ENCODE measurements at places on chromosomes 16 and 17.

GRCh38 chr17:44607836-44608690 is 48.2 kb upstream of the MEIOC start:
- peak; percentile 50 for DNase-seq

- DNase-seq = peak; percentile 96
Measured at GRCh38 chr17:62870030-62870541, 62.0 kb upstream of the MARCHF10 start.

DNA sequence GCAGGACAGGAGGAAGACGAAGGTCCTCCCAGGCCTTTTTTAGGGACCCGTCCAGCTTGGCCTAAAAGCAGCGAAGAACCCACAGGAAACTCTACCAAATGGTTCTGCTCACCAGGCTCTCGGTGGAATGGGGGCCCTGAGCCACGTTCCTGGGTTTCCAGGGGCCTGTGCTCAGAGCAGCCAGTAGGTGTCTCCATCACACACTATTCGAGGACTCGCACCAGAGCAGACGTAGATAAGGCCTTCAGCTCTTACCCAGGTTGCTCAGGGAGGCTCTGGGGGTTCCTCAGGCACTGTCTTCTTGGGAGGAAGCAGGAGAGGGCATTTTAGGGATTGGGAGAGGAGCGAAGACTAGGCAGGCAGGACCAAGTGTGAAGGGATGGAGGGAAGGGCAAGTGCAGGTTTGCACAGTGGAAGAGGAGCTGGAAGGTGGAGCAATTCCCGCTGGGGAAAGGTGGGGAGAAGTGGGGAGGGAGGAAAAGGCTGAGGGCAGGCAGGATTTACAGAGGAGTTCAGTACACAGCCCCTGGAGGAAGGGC is 157.1 kb downstream of the RGS9 start:
- DNase-seq = peak; percentile 70

DNA sequence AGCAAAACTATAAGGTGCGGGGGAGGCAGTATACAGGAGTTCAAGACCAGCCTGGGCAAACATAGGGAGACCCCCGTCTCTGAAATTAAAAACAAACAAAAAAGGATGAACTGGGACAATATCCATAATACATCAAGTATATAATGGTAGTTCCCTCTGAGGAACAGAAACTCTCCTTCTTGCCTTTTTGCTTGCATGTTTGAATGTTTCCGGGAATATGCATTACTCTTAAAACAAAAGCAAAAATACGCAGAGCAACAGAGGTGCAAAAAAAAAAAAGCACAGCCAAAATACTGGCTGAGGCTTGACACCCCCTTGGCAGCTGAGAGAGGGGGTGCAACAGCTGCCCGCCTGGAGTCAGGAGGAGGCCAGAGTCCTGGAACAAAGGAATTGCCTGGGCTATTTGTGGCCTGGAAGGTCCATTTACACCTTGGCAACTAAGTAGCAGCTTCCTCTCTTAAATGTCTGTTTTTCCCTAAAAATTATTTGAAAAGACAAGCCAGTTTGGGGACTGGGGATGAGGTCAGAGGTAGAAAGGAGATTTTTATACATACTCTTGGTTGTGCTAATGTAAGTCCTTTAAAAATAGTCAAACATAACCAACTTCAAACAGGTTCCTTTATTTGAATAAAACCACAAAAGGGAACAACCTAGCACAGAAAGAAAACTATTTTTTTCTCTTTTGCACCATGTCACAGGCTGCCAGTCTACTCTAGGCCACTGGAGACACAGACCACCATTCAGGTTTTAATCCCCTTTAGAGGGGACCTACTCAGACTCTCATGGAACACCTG is 19.5 kb downstream of the USP7 start:
- DNase-seq = no peak

GRCh38 chr16:80612461-80613017 is 71.7 kb downstream of the DYNLRB2 start:
- DNase-seq = no peak

DNA sequence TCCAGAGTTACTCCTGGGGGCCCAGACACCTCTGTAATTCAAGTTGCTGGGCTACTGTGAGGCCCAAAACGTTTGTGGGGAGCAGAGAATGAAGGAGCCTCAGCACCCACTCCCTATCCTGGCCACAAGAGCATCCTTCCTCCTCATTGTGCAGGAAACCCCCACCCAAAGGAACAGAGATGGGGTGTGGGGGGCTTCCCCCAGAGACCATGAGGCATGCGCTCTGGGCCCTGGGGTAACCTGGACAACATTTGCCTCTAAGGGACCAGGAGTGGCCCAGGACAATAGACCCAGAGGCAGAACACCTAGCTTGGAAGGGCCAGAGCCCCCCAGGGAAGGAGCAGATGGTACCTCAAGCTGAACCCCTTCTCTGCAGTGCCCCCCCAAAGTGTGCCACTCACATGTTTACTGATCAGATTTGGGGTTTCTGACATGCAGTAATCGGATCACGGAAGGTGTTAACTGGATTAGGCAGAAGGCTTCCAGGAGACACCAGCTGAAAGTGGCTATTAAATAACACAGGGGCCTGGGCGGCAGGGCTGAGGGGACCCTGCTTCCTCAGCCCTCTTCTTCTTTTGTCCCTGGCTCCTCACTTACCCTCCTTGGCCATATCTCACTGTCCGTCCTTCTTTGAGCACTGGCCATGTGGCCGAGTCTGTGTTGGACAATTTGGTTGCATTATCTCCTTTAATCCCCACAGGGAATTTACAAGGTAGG is 50.8 kb downstream of the SDK2 start:
- no peak for DNase-seq

GRCh38 chr16:26365161-26365940 is 673.6 kb downstream of the HS3ST4 start:
- DNase-seq = no peak

DNA sequence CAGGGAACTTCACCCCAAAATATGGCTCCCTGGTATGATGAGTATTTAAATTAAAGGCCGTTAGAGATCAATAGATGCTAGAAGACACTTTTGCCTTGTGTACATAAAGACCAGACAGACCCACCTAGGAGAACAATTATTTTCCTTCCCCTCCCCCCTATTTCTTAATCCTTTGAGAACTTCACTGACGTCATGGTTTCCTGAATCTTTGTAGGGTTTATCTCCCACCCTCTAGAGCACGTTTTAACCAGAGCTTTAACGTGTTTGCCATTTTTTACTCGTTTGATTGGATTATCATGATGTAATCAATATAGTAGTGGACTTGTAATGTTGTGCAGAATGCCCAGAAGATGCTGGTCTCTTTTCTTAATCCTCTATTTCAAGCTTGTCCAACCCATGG is 22.9 kb upstream of the XYLT2 start:
- DNase-seq = no peak

DNA sequence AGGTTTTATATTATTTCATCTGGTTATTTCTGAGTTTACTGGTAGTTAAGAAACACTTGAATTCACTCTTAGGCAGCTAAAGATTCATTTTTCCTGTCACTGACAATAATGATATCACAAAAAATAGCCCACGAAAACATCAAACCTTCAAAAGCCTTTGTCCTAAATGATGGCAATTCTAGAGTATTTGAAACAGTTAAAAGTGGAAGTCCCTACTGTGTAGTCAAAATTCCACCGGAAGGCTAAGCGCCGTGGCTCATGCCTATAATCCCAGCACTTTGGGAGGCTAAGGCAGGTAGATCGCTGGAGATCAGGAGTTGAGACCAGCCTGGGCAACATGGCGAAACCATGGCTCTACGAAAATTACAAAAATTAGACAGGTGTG is 103.5 kb downstream of the HIC1 start:
- no peak for DNase-seq

GRCh38 chr17:38970804-38971203 is 3.6 kb upstream of the FBXO47 start:
- DNase-seq = peak; percentile 16

GRCh38 chr17:67245694-67246402 is 852 bp upstream of the HELZ start:
- DNase-seq = peak; percentile 67

DNA sequence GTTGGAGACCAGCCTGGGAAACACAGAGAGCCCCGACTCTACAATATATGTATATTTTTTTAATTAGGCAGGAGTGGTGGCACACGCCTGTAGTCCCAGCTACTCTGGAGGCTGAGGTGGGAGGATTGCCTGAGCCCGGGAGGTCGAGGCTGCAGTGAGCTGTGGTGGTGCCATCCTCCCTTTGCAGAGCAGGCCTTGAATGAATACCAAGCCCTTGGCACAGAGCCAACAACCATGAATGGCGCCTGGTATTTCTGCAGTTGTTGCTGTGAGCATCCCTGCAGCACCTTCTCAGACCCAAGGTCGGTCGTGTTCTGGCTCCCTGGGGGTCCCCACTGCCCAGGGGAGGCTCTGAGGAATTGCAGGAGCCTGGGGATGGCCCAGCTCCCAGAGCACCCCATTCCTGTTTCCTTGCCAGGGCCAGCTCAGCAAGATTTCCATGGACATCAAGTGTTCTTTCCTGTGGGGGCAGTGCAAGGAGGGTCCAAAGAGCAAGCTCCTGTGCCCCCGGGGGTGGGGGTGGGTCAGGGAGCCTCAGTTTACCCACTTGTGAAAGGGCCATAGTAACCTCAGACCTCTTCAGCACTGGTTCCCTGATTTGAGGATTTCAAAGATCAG is 25.6 kb upstream of the RMI2 start:
- DNase-seq = no peak

- DNase-seq = no peak
Measured at GRCh38 chr17:38717139-38717745, 12.2 kb downstream of the MLLT6 start.

GRCh38 chr16:84294117-84294516 is 561 bp upstream of the WFDC1 start:
- DNase-seq = no peak

- DNase-seq = peak; percentile 55
Measured at GRCh38 chr16:54936979-54937670, 6.5 kb downstream of the IRX5 start.

- DNase-seq = no peak
Measured at GRCh38 chr16:56262551-56263245, 71.4 kb downstream of the GNAO1 start.

DNA sequence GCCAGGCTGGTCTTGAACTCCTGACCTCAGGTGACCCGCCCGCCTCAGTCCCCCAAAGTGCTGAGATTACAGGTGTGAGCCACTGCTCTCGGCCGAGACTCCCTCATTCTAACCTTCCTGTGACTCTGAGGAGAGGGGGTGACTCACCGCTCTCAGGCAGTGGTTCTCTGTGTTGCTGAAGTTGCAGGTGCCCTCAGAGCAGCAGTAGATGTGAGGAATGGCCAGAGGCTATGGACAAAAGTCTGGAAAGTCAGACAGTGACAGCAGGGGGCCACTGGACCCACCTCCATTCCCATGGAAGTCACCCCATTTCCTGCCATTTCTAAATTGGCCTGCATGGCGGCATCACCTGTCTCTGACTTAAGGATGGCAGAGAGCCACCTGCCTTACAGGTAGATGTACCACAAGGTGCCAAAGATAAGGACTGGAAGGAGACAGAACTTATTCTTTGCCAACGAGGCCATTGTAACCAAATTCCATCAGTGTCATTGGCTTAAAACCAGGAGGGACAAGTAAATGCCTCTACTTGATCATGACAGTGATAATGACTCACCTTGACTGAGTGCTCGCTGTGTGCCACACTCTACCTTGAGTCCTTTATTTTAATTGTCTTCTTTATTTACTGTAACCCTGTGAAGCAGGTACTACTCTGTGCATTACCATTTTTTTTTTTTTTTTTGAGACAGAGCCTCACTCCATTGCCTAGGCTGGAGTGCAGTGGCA is 15.3 kb upstream of the CNOT1 start:
- no peak for DNase-seq

GRCh38 chr16:80893686-80894085 is 89.3 kb upstream of the CDYL2 start:
- DNase-seq = no peak

DNA sequence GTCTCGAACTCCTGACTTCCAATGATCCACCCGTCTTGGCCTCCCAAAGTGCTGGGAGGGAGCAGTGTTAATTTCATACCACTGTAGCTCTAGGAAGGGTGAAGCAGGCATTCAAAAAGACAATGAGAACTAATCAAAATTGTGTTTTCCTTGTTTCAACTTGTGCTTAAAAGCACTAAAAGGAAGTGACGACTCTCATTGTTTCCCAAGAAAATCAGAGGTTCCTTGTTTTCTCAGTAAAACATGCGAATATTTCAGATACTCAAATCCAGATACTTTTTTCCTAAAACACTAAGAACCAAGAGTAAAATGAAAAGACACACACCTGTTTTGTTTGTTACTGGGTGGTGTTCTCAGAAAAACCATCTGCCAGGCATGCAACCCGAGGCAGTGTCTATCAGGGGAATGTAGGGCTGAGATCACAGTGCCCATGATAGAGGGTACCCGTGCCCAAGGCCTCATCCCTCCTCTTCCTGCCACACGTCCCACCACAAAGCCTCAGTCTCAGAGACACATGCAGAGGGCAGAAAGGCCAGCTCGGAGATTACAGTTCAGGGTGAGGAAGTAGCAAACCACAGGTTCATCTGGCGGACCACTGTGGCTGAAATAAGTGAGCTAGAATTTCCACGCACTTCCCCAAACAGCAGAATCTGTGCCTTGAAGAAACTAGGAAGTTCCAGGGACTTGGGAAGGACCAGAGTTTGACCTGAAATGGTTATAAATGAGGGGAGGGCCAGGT is 33.7 kb downstream of the GINS3 start:
- DNase-seq = no peak
